ENCODE measurements at places on chromosomes 12 and 14.

GRCh38 chr12:75658286-75658685, 146.9 kb upstream of the KRR1 start:
- no peak for DNase-seq

DNA sequence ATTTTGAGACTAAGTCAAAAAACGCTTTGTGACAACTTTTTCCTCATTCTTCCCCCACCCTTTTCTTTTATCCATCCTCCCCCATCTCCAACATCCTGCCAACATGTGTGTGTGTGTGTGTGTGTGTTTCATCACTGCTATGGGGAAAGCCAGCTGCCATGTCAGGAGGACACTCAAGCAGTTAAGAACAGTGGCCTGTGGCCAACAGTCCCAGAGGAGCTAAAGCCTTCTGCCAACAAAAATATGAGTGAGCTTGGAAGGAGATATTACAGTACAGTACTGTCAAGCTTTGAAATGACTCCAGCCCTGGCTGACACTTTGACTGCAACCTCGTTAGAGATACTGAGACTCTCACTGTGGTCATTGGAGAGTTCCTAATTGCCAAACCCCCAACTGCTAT, 5.0 kb upstream of the CSRP2 start:
- peak; percentile 37 for DNase-seq

- no peak for DNase-seq
Observed at GRCh38 chr12:3996322-3996721, 123.1 kb upstream of the PARP11 start.

GRCh38 chr14:100604121-100604501, 16.9 kb upstream of the BEGAIN start:
- DNase-seq, result no peak

GRCh38 chr14:95309261-95310051, 10.3 kb downstream of the CLMN start:
- no peak for DNase-seq

GRCh38 chr12:43805860-43806736, at the start of gene TWF1:
TSS of gene TWF1 (minus strand) at chr12:43806317. CDS start at chr12:43806245, 72 bp downstream.
- no peak for DNase-seq

GRCh38 chr14:64623554-64624165, 73.9 kb downstream of the PPP1R36 start:
- peak; percentile 20 for DNase-seq

DNA sequence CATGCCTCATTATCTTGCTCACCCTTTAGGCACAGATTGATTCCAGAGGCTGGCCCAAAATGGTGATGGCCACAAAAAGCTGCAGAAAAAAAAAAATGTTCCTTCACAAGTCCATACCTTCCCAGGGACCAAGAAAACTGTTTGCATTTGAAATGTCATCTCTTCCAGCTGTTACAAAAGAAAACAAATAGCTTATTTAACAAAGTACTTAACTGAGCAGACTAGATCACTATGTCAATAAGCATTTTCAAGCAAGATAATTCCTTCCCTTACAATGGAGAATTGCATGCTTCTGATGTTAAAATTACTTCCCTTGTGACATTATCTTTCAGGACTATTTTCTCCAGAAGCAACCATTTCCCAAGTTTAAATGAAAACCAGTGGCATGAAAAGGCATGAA, 377.9 kb upstream of the KITLG start:
- DNase-seq, result no peak

GRCh38 chr14:74579447-74580274, 32.4 kb downstream of the LTBP2 start:
- no peak for DNase-seq

- DNase-seq, result no peak
Observed at GRCh38 chr12:49923880-49924556, 20.3 kb upstream of the FAIM2 start.

GRCh38 chr12:32475724-32476123, 76.4 kb downstream of the FGD4 start:
- DNase-seq, result no peak

GRCh38 chr14:70043001-70043400, 145.8 kb downstream of the SLC8A3 start:
- no peak for DNase-seq

DNA sequence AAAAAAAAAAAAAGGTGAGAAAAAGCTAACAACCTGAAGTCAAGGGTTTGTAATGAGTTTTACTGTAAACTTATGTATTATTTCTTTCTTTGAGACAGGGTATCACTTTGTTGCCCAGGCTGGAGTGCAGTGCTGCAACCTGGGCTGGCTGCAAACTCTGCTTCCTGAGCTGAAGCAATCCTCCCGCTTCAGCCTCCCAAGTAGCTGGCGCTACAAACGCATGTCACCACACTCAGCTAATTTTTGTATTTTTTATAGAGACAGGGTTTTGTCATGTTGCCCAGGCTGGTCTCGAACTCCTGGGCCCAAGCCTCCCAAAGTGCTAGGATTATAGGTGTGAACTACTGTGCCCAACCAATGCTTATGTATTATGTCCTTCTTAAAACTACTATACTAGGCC, 9.2 kb downstream of the ATF7 start:
- DNase-seq, result no peak

DNA sequence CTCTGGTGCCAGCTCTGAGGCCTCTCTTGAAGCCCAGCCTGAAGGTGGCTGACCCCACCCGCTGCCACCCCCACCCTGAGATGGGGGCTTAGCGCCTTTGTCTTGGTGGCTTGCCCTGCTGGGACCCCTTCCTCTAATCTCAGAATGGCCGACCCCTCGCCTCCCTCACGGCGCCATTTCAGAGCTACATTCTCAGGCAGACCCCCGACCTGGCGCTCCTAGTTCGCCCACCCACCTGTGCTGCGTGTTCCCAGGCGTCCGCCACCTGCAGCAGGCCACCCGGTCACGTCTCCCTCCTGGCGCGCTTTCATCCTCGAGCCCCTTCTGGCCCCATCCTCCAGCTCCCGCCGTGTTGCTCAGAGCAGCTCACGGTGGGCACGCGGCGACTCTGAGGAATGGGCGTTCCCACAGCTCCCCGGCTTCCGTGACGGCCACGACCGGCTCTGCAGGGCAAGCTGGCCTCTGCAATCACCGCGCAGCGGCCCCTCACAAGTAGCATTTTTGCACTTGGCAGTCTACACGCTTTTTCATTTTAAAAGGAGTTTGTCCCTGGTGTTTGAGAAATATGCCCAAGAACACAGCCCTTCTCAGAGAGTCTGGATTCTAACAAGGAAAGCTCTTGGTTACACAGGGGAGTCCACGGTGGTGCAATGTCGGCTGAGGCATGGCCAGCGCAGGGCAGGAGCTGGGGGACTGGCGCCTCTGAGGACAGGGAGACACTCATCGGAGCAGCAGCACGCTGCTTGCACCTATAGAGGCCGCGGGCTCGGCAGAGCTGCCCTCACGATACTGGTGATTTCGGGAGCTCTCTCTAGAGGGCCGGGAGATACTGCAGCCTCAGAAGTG, 105.7 kb upstream of the C14orf180 start:
- no peak for DNase-seq

GRCh38 chr12:107318806-107319532, 225.6 kb upstream of the CRY1 start:
- no peak for DNase-seq

- no peak for DNase-seq
Observed at GRCh38 chr12:80235944-80236343, 136.6 kb downstream of the OTOGL start.

DNA sequence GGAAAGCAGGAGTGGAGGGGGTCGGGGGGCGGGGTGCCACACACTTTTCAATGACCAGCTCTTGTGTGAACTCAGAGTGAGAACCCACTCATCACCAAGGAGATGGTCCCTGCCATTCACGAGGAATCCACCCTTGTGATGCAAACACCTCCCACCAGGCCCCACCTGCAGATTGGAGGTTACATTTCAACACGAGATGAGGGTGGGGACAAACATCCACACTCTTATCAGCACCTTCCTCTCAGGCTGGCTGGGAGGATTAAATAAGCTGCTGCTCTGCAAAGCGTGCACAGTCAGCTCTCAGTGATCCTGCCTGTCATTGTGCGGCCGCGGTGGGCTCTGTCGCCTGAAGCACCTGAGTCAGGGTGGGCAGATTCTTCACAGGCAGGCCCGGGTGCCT, 39.7 kb downstream of the AACS start:
- no peak for DNase-seq

DNA sequence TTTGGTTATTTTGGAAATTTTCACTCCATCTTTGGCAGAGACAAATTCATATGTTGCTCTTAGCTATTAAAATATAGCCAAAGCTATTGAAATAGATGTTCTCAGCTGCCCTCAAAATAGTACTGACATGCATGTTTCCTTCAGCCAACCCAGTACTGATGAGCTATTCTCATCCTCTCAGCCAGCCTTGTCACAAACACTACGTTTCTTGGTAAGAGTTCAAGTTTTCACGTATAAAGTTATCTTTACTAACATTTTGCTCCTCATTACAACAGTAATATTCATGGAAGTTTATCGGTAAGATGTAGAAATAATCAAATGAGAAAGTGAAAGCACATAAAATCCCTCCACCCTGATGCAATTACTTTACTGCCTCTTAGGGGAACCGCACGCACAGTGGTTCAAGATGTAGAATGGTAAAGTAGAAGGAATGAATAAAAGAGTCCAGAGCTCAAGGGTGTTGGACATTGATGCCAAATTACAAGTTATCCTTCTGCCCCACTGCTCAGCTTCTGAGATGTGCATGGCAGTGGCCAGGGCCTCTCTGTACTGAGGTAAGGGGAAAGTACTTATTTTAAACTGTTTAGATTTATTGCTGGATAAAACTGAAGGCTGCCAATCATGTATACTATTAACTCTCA, 20.7 kb downstream of the GCH1 start:
- DNase-seq, result no peak

GRCh38 chr14:26709019-26709418, 111.2 kb upstream of the NOVA1 start:
- no peak for DNase-seq

DNA sequence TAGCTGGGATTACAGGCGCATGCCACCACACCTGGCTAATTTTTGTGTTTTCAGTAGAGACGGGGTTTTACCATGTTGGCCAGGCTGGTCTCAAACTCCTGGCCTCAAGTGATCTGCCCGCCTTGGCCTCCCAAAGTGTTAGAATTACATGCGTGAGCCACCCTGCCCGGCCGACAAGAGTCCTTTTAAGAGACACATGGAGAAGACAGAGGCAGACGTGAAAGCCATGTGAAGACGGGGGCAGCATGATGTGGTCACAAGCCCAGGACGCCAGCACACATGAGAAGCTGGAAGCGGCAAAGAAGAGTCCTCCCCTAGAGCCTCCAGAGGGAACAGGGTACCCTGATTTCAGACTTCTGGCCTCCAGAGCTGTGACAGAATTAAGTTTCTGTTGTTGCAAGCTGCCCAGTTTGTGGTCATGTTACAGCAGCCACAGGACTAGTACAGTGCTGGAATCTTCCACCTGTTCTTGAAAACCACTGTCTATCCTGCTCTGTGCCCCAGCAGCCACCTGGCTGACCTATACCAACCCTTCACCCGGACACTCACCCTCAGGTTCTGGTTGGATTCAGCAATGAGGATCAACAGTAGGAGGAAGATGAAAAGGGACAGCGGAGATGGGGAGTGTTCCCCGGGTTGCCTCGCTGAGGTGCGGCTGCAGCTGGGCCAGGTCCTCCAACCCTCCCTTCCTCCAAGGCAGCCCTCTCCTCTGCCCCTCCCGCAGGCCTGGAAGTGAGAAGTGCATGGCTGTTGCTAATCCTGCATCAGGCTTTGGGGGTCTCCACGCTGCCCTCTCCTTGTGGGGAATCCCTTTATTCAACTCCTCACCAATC, 16.9 kb downstream of the VPS37B start:
- no peak for DNase-seq

GRCh38 chr14:70972107-70972976, 65.1 kb downstream of the PCNX1 start:
- peak; percentile 97 for DNase-seq

DNA sequence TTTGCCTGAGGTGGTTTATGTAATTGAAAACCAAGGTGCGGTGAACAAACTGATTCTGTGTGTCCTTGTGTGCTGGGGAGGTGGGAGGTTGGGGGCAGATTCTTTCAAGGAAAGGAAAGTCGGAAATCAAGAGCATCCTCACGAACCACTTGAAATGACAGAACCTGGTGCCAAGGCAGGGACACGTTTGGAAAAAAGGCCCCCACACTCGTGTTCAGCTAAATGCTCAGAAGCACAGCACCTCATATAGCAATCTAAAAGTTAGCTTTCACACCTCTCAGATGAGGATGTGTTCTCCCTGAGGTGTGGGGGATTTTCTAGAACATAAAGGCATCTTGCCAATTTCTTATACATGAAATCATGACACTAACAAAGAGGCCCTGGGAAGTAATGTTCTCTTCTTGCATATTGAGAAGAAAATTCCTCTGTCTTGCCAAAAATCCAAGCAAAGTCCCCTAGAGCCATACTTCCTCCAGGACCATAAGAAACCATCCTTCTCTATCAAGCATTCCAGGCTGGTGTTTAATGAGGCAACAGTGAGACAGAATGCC, 119.6 kb downstream of the PLXNC1 start:
- DNase-seq, result no peak

DNA sequence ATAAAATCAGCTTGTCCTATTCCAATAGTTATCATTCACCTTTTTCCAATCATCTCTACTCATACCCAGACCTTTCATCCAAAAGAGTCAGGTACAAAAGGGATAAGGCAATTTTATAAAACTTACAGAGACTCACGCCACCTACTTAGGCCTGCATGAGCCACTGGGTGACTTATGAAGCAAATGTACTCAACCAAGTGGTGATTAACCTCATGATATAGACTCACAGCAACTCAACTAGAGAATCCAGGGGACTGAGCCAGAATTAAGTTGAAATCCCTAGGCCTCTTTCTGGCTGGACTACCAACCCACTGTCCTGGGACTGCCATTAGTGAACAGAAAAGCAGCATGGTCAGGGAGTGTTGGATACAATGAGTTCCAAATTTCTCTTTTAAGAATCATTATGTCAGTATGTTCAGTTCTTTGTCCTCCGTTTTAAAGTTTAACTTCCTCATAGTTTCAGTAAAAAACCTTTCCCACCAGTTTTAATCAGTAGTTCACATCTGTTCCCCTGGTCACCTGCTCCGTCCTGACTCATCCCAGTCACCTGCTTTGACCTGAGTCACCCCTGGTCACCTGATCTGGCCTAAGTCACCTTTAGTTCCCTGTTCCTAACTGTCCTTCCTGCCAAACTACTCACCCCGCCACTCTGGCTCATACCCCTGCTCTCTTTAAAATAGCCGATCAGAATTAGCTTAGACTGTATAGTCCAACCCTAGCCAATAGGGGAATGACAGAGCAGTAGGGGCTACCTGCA, 36.8 kb downstream of the SPTSSA start:
- DNase-seq, result no peak

DNA sequence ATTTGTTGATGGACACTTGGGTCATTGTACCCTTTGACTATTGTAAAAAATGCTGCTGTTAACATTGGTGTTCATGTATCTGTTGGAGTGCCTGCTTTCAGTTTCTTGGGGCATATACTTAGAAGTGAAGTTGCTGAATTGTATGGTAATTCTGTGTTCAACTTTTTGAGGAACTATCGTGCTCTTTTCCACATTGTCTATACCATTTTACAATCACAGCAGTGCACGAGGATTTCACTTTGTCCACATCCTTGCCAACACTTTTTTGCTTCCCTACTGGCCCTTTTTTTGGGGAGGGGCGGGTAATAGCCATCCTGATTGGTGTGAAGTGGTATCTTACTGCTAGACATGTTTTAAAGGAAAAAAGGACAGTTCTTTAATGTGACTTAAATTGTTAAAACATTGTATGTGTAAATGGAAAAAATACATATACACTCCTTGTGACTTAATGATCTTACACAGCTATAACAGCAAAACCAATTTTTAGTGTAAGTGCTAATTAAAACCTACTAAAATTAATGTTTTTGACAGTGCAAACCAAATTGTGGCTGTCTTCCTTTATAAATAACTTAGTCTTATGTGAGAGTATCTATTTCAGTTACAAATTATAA, 52.7 kb downstream of the WNK1 start:
- no peak for DNase-seq
